Foreskin keratinocyte (primary cell): ENCODE measurements at places on chromosomes 4 and X. TPM values are rescaled to one million over a fixed set of nuclear protein-coding genes. Genes with fewer than 3 reads are reported as not detected.

- no peak for DNase-seq
These were observed 9.0 kb downstream of the PCDH18 start for GRCh38 chr4:137523329-137523728.

GRCh38 chr4:114600672-114601071 lies 2.1 kb downstream of the UGT8 start:
- DNase-seq, result no peak

DNA sequence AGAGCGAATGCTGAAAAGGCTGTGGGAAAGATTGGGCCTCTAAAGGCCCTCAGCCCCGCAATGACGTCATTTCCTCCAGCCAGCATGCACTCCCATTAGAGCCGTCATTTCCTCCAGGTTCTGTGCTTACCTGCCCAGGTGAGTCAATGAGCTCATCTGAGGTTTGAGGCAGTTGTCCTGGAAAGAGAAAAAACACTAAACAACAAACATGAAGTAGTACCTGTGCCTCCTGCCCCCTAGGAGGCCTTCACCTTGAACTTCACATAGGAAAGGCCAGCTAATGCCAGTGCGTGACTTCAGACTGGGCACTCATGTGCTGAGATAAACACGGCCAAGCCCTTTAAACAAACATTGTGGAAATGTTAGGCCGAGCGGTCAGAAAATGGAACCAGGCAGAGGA lies 55.9 kb downstream of the FHDC1 start:
- peak; percentile 99 for DNase-seq

DNA sequence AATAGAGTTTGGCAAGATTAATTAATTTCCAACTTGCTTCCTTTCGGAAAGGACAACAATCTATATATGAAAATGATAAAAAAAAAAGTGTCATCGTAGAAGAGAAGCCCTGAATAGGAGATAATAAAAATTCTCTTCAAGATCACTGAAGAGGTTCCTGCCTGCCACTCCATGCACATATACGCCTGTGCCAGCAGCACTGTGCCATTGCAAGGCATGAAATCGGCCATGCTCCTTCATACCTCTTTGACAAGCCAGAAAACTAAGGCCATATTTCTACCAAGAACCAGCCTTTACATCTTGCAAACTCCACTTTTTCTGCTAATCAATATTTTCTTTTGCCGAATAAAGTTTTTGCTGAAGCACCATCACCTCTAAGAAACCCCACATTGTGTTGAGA lies 365.5 kb downstream of the CXXC4 start:
- no peak for DNase-seq

DNA sequence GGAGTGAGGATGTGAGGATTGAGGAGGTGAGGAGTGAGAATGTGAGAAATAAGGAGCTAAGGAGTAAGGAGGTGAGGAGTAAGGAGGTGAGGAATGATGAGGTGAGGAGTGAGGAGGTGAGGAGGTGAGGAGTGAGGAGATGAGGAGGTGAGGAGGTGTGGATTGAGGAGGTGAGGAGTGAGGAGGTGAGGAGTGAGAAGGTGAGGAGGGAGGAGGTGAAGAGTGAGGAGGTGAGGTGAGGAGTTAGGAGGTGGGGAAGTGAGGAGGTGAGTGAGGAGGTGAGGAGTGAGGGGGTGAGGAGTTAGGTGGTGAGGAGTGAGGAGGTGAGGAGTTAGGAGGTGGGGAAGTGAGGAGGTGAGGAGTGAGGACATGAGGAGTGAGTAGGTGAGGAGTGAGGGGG lies 74.8 kb upstream of the MXD4 start:
- no peak for DNase-seq

- peak; percentile 33 for DNase-seq
These were observed 1.1 kb downstream of the SLC9B2 start for GRCh38 chr4:103075435-103075893.

DNA sequence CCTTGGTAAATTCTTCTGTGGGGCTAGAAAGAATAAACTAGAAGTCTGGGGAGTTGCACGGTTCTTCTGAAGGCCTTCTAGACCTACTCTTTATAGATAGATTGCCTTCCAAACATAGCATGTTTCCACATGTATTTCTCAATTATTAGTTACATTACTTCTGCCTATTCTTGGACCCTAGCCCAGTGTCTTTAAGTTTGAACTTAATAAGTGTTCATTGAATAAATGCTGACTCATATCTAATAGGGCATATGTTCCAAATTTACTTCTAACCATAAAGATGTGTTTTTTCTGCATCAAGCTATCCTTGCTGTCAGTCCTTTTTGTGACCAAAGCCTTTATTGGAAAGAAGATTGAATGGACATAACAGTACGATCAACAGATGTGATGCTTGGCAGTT lies 503.6 kb upstream of the ZFP42 start:
- no peak for DNase-seq

- peak; percentile 96 for DNase-seq
These were observed 331.4 kb downstream of the RAPGEF2 start for GRCh38 chr4:159434114-159434870.

GRCh38 chr4:187903700-187904099 lies 91.9 kb upstream of the ZFP42 start:
- no peak for DNase-seq

GRCh38 chr4:1187182-1187581 lies 14.8 kb upstream of the SPON2 start:
- no peak for DNase-seq

GRCh38 chr4:79576429-79576753 lies 168.4 kb upstream of the GK2 start:
- no peak for DNase-seq

- DNase-seq, result no peak
These were observed 91.2 kb downstream of the ADRA2C start for GRCh38 chr4:3857269-3857926.

DNA sequence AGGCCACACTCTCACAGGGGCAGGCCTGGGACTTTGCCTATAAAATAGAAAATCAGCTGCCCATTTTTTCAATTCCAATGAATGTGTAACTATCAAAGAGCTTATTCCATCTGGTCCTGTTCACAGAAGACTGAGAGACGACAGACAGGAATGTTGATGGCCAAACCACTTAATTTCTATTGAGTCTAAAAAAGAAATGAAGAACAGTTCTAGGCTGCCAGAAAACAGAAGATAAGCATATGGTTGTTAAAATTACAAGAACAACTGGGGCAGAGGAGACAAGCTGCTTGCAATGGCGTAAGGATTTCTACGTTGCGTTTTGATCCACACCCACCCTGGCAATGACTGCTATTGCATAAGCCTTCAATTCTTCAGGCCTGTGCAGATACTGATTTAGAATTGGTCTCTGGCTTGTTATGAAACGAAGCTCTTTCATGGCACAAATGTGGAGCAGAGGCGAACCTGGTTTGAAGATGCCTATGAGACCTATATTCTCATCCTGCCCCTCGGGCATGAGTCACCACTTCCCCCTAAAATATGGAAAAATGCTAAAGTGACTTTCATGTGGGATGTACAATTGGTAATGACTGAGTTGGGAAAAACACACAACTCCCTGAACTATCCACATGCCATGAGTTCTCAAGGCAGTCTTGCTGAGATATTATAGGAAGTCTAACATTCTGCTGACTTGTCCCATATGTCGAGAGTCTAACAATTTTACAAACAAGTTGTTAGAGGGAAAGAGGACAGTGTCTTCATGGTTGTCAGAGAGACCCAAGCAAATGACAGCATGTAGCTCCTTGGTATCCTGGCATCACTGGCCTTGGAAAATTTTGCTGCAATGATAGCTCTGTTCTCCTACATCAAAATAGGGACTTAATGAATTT lies 37.9 kb upstream of the SORBS2 start:
- DNase-seq, result no peak

GRCh38 chr4:95693594-95693993 lies 144.8 kb upstream of the UNC5C start:
- DNase-seq, result peak; percentile 62

DNA sequence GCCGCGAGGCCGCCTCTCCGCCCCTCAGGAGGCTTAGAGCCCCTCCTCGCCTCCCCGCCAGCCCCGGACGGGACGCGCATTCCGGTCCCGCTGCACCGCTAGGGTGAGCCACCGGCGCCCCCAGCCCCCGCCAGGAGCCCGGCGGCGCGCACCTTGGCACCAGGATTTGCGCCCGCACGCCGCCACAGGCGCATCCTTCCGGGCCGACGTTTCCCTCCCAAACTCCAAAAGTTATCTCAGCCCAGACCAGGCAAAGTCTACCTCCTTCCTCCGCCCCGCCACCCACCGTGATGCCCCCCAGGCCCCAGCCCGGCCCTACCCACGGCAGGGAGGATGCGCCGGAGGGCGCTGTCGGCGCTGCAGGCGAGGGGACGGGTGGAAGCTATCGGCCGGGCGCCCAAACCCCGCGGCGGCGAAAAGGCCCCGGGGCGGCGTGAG lies 538 bp downstream of the SCML2 start:
- DNase-seq, result no peak

- no peak for DNase-seq
These were observed 13.7 kb downstream of the APELA start for GRCh38 chr4:164890691-164891090.

GRCh38 chr4:147846318-147847155 lies 114.6 kb downstream of the ARHGAP10 start:
- no peak for DNase-seq

- DNase-seq, result peak; percentile 40
These were observed 109.1 kb downstream of the GPAT3 start for GRCh38 chr4:83644677-83645659.

GRCh38 chr4:114302472-114302871 lies 296.1 kb upstream of the UGT8 start:
- DNase-seq, result no peak

GRCh38 chr4:76641758-76642157 lies 206.7 kb downstream of the SHROOM3 start:
- DNase-seq, result no peak

- peak; percentile 40 for DNase-seq
These were observed 12.0 kb downstream of the ACOX3 start for GRCh38 chr4:8428288-8429097.

DNA sequence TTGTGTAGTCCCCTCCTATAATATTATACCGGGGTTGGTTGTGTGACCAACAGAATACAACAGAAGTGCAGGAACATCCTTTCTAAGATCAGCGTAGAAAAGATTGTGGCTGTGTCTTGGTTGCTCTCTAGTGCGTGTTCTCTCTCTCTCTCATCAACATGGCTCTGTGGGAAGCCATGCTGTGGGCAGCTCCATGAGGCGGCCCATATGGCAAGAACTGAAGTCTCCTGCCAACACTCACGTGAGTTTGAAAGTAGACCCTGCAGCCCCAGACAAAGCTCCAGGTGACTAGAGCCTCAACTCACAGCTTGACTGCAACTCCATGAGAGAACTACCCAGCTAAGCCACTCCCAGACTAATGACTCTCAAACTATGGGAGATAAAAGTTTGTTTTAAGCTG lies 118.7 kb downstream of the TSPAN5 start:
- no peak for DNase-seq

DNA sequence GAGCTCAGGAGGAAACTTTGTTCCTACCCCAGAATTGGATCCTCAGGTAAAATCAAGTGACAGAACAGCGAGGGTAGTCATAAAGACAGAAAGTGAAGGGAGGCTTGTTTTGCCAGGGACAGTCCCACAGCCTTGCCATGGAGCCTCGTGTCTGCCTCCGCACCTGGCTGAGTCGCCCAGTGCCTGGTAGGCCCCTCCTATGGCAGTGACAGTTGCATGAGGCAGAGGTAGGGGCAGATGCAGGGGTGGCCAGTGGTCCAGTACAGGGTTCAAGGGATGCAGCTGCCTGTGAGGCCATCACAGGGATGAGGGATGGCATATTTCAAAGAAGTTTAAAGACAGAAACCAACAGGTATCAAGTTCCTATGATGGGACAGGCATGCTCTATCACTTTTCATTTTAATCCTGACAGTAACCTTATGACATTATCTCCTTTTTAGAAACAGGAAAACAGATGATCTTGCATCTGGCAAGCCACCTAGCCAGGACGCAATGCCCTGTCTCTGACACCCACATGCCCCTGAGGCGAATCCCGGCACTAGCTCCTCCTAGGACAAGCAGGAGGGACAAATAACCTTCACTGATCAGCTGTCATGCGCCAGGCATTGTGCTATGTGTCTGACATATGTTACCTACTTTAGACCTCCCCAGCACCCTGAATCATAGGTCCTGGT lies 127.4 kb upstream of the ENPP6 start:
- no peak for DNase-seq

GRCh38 chr4:83536362-83537272 lies 709 bp downstream of the GPAT3 start:
- DNase-seq, result no peak

GRCh38 chr4:10981576-10981975 lies 297.0 kb upstream of the CLNK start:
- DNase-seq, result no peak

DNA sequence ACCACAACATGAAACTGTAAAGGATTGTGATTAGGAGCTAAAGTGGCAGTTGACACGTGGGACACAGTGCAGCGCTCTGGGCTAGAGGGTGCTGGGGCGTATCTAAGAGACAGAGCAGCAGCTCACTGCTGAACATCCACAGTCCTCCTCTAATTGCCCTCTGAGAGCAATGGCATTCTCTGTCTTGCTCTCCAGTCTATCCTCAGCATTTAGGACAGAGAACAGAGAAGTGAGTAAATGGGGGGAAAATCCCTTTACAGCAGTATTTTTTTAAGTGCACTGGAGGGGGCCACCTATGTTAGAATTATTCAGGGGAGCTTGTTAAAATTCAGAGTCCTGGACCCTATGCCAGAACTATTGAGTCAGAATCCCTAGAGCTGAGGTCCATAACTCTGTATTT lies 4.2 kb upstream of the TMEM154 start:
- DNase-seq, result no peak

The TGIF2LX gene
- not detected in 2 replicates for total RNA-seq

The MAGEA6 gene
- not detected in 2 replicates for total RNA-seq

The NMU gene
- total RNA-seq, result 0.27 and 2.8 TPM in 2 replicates

The DUSP21 gene
- total RNA-seq, result not detected in 2 replicates

The SMARCAD1 gene
- 25.1 and 27.8 TPM in 2 replicates for total RNA-seq

The FGD1 gene
- 10.2 and 10.9 TPM in 2 replicates for total RNA-seq

The COL25A1 gene
- total RNA-seq, result 0.03 TPM in 1 of 2 replicates, not detected in the other

The HELT gene
- total RNA-seq, result not detected in 2 replicates

The ABLIM2 gene
- 0.39 and 0.85 TPM in 2 replicates for total RNA-seq

The EDA2R gene
- total RNA-seq, result 1.7 and 2.9 TPM in 2 replicates

The IL21 gene
- not detected in 2 replicates for total RNA-seq

The ADH1B gene
- total RNA-seq, result not detected in 2 replicates

The TIGD4 gene
- 0.03 and 0.18 TPM in 2 replicates for total RNA-seq

The SMIM10L2A gene
- total RNA-seq, result 0.03 and 0.14 TPM in 2 replicates

The S100G gene
- total RNA-seq, result not detected in 2 replicates

The FTSJ1 gene
- total RNA-seq, result 110 and 160 TPM in 2 replicates

The ACE2 gene
- total RNA-seq, result 0.07 and 0.14 TPM in 2 replicates

The CD40LG gene
- total RNA-seq, result not detected in 2 replicates
